HFFc6 (cell line): ENCODE measurements at places on chromosomes 13 and 19. TPM values are rescaled to one million over a fixed set of nuclear protein-coding genes. Genes with fewer than 3 reads are reported as not detected.

DNA sequence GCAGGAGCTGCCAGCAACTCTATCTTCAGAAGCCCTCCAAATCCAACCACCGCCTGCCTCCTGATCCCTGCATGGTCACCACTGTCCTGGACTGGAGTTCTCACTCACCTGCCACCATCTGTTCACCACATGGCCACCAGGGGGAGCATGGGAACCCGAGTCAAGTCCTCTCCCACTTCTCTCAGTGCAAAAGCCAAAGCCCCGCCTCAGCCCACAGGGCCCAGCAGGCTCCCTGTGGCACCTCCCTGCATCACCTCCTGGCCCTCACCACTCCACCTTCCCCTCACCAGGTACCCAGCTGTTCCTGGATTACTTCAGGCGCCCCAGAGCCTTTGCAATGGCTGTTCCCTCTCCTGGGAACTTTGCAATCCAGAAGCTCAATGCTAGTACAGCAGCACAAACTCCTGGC lies 5.3 kb downstream of the DHPS start:
- peak; percentile 68 for DNase-seq

The PARP4 gene
- total RNA-seq, result 34.5 to 46.3 TPM (median 38.6 TPM) in 3 replicates

The MISP3 gene
- 0.81 to 1.2 TPM (median 0.97 TPM) in 3 replicates for total RNA-seq

- DNase-seq, result peak; percentile 98
Observed at GRCh38 chr13:30142486-30143211, 164.7 kb downstream of the KATNAL1 start.

DNA sequence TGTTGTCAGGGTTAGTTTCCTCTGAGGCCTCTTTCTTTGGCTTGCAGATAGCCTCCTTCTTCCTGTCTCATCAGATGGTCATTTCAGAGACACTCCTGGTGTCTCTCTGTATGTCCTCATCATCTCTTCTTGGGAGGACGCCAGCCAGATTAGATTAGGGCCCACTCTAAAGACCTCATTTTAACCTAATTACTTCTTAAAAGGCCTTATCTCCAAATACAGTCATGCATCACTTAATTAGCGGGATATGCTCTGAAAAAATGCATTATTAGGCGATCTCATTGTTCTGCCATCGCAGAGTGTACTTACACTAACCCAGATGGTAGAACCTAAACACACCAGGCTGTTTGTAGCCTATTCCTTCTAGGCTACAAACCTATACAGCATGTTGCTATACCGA lies 89.0 kb downstream of the CDK8 start:
- DNase-seq, result no peak

DNA sequence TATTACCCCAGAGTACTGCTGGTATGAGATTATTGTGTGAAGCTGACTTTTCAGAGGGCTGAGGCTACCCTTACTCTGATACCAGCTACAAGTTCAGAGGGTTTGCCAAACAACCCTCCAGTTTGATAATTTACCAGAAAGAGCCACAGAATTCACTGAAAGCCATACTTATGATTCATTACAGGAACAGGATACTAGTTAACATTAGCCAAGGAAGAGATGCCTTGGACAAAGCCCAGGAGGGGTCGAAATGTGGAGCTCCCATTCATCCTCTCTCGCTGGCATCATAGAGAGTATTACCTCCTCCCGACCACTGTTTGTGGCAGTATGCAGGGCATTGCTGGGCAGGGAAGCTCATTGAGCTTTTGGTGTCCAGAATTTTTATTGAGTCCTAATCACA lies 364.3 kb downstream of the KCNRG start:
- no peak for DNase-seq

- DNase-seq, result no peak
Observed at GRCh38 chr19:48735031-48735615, 5.3 kb downstream of the RASIP1 start.

DNA sequence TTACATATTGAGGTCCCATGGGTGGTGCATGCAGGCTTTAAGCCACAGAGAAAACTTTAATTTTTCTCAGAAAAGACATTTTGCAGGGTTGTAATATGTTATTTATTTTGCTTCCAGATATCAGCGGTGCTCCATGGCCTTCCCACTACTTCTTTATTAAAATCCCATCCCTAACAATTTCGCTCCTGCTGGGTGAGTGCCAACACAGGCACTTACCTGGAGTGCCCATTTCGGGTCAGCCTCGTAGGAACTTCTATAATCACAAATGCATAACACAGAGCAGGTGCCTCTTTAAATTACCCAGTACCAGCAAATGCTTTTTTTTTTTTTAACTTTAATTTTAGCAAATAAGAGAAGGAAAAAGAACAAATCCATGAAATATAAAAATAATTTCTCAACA lies 86.4 kb downstream of the EFNB2 start:
- DNase-seq, result no peak

DNA sequence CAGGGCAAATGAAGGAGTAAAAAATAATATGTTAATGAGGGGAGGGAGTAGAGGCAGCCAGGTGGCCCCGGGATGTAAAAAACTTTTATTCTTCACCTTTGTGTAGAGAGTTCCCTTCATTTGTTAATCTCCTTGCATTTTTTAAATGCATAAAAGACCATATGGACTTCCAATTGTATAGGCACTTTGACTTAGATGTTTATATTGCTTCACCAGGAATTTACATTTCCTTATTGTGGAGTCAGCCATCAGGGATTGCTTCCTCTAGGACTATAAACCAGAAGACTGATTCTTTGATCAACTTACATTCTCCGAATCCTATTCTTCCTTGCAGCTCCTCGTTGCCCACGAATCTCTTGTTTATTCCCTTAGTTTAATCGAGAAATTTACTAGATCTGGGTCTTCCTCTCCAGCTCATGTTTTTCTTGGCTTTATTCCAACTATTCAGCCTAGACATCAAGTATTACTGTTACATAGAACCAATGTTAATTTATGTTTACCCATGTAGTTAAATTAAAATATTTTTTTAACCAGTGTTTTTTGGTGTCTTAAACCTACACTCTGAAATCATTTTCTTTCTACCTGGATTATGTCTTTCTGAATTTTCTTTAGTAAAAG lies 1187.0 kb upstream of the SLC10A2 start:
- DNase-seq, result no peak

GRCh38 chr19:10602330-10603083 lies 15.4 kb upstream of the AP1M2 start:
- peak; percentile 24 for DNase-seq
